ENCODE measurements at places on chromosomes 12 and 14.

GRCh38 chr14:105379946-105380345 is 18.4 kb upstream of the TEX22 start:
- H3K4me3 ChIP-seq = no peak overlapping the region
- peaks cover 24% of the 10 kb centered on the region for H3K36me3 ChIP-seq
- DNase-seq = no peak
- no peaks in the 10 kb centered on the region for H3K4me1 ChIP-seq
- no peak overlapping the region for H3K27ac ChIP-seq
- no peaks in the 10 kb centered on the region for H3K27me3 ChIP-seq

GRCh38 chr14:68796418-68797101 is 3.7 kb upstream of the ZFP36L1 start:
- DNase-seq = no peak
- H3K4me3 ChIP-seq = peak overlapping the region; percentile 95
- H3K27me3 ChIP-seq = no peaks in the 10 kb centered on the region

DNA sequence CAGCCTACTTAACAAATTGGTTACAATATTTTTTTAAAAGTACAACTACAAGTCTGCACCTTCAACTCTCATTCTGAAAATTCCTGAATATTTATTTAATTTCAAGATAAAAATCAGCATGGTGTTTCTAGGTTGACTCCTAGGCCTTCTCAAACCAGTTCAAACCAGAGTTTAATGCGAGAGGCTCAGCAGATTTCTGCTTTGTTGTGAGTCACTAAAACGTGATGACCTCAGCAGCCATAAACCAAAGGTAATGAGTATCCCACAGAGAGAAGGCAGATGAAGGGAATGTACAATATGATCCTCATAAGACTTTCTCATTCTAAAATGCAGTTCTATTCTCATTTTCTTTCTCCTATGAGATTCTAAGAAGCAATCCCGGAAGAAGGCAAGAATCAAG is 1.5 kb downstream of the PRDM4 start:
- no peaks in the 10 kb centered on the region for H3K4me1 ChIP-seq
- H3K4me3 ChIP-seq = peak overlapping the region; percentile 71
- DNase-seq = no peak
- H3K36me3 ChIP-seq = peaks cover 27% of the 10 kb centered on the region
- H3K27me3 ChIP-seq = no peaks in the 10 kb centered on the region
- H3K27ac ChIP-seq = peak overlapping the region; percentile 65

DNA sequence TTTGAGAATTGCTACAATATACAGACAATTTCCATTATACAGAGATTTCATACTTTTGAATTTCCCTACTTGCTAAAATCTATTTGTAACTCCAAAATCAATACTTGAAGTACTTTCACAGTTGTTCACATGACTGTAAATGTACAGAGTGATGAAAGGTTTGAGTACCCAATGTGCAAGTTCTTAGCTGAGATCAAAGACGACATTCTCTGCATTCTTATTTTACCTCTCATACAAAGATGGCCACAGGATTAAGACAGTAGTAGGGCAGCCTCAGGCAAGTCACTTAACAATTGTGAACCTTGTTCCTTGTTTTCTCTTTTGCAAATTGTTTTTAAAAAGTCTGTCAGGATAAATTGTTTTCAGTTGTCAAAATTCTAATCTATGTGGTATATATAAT is 255.9 kb upstream of the KITLG start:
- no peak overlapping the region for H3K27ac ChIP-seq
- H3K4me1 ChIP-seq = no peaks in the 10 kb centered on the region
- H3K27me3 ChIP-seq = no peaks in the 10 kb centered on the region
- no peak overlapping the region for H3K4me3 ChIP-seq
- DNase-seq = no peak

- no peak overlapping the region for H3K4me3 ChIP-seq
- peaks cover 49% of the 10 kb centered on the region for H3K36me3 ChIP-seq
- no peak overlapping the region for H3K27ac ChIP-seq
- H3K4me1 ChIP-seq = no peaks in the 10 kb centered on the region
- H3K27me3 ChIP-seq = no peaks in the 10 kb centered on the region
These were observed 64.0 kb downstream of the FRMD6 start for GRCh38 chr14:51715742-51716141.

GRCh38 chr12:93966516-93967133 is 181.8 kb upstream of the PLXNC1 start:
- no peak overlapping the region for H3K4me3 ChIP-seq
- no peak for DNase-seq
- no peaks in the 10 kb centered on the region for H3K4me1 ChIP-seq
- no peaks in the 10 kb centered on the region for H3K36me3 ChIP-seq
- H3K27me3 ChIP-seq = no peaks in the 10 kb centered on the region
- no peak overlapping the region for H3K27ac ChIP-seq

DNA sequence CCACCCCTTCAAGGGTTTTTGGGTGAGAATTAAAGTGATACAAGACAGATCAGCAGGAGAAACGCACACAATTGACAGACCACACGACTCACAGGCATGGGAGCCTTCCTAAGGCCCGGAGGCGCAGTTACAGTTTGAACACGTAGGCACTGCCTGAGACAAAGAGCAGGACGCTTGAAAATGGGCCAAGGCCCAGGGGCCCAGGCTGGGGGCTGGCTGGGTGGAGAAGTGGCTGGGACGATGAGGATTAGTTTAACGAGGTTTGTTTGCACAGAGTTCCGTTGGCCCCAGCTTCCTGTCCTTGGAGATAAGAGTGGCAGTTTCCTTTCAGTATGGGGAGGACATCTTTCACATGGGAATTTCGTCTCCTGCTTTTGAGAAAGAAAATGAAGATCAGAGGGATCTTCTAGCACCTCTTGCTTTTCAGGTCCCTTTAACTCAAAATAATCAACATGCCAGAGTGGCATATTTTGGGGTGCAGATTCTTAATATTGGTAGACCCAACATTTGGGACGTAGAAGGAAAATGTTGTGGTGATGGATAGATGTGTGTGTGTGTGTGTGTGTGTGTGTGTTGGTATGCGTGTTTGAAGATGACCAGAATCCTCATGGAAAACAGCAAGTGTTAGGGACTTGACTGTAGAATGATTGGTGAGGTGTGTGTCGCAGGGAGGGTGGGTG is 44.6 kb downstream of the DLK1 start:
- H3K36me3 ChIP-seq = no peaks in the 10 kb centered on the region
- no peak for DNase-seq
- no peaks in the 10 kb centered on the region for H3K27me3 ChIP-seq
- H3K4me3 ChIP-seq = no peak overlapping the region

DNA sequence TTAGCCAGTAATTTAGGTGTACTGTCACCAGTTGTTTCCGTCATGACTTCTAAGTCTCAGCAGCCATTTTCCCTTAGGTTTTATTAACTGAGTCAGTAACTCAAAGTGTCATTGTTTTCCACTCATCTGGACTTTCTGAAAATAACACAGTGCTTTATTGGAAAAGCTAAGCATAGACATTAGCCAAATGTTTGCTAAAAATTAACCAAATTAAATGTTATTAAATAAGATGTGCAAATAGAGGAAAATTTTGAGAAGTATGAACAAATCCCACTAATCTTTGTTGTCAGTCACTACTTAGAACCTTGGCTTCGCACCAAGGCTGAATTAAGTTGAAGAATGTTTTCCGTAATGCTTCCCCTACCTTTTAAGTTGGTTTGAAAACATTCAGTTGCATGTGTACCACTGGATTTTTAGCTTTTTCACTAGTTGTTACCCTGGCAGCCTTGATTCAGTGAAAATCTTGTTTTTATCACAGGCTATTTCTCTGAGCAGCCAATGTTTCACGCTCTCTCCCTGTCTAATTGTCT is 43.0 kb downstream of the BORCS5 start:
- peak overlapping the region; percentile 41 for H3K27ac ChIP-seq
- DNase-seq = no peak

DNA sequence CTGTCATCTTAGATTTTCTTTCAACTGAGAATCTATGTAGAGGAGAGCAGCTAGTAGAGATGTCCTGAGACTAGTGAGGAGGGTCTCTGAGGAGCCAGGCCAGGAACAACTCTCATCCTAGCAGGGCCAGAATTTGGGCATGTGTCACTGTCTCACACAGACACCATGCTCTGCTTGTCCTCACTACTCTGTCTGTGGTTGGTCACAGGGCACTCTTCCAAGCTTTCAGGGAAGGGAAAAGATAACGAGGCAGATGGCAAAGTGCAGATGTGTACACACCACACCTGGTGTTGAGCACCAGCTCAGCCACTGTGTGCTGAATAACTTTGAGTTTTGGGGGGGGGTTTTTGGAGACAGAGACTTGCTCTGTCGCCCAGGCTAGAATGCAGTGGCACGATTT is 2.5 kb downstream of the SSPN start:
- DNase-seq = no peak
- H3K4me1 ChIP-seq = peaks cover 36% of the 10 kb centered on the region
- H3K27me3 ChIP-seq = no peaks in the 10 kb centered on the region
- peak overlapping the region; percentile 87 for H3K27ac ChIP-seq

- H3K4me1 ChIP-seq = no peaks in the 10 kb centered on the region
- no peaks in the 10 kb centered on the region for H3K36me3 ChIP-seq
- no peaks in the 10 kb centered on the region for H3K27me3 ChIP-seq
- H3K4me3 ChIP-seq = no peak overlapping the region
- no peak overlapping the region for H3K27ac ChIP-seq
- DNase-seq = no peak
These were observed 115.6 kb upstream of the PKP2 start for GRCh38 chr12:33012226-33012625.

DNA sequence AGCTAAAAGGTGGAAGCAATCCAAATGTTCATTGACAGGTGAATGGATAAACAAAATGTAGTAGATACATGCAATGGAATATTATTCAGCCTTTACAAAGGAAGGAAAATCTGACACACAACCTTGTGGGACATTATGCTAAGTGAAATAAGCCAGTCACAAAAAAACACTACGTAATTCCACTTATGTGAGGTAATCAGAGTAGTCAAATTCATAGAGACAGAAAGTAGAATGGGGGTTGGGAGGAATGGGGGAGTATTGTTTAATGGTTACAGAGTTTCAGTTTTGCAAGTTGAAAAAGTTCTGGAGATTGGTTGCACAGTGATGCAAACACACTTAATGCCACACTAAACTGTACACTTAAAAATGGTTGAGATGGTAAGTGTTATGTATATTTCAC is 62.8 kb downstream of the LIN52 start:
- no peaks in the 10 kb centered on the region for H3K27me3 ChIP-seq
- H3K27ac ChIP-seq = no peak overlapping the region
- H3K36me3 ChIP-seq = no peaks in the 10 kb centered on the region
- no peak for DNase-seq
- no peak overlapping the region for H3K4me3 ChIP-seq

GRCh38 chr14:66403183-66403582 is 83.0 kb upstream of the CCDC196 start:
- no peaks in the 10 kb centered on the region for H3K4me1 ChIP-seq
- no peak overlapping the region for H3K4me3 ChIP-seq
- no peak for DNase-seq
- no peaks in the 10 kb centered on the region for H3K36me3 ChIP-seq
- no peak overlapping the region for H3K27ac ChIP-seq

GRCh38 chr14:85308531-85309300 is 221.2 kb upstream of the FLRT2 start:
- no peaks in the 10 kb centered on the region for H3K4me1 ChIP-seq
- DNase-seq = no peak
- H3K27me3 ChIP-seq = no peaks in the 10 kb centered on the region

DNA sequence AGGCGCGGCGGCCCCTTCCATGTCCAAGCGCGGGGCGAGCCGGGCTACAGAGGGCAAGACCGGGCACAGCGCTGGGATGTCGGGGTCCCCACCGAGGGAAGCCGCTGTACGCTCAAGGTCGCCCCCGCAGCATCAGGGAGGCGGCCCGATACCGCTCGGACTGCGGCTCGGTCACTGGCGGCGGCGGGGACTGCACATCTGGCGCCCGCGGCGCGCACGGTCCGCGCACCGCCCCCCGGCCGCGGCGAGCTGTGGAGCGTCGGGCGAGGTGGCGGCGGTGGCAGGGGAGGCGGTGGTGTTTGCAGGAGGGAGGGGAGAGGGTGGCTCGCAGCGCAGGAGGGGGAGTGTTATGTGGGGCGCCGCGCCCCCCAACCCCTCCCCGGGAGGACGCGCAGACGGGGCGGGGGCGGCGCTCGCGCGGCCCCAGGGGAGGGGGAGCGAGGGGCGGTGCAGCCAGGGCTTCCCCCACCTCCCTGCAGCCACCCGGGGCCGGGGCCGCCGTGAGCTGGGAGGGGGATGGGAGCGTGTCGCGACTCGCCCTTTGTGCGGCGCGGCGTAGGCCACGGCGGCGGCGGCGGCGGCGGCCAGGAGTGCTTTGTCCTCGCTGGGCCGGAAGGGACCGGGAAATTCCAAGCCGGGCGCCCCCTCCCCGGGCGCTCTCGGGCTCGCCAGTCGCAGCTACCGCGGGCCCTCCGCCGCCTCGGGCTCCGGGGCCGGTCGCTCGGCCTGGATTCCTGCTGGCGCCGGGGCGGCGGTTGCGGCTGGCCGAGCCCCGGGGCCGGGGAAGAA is at the start of gene NUAK1:
Gene NUAK1, minus strand, starts transcription at position 322 of the 789 bp plus-strand sequence. Its CDS starts 301 bp downstream, at position 21.
- no peaks in the 10 kb centered on the region for H3K27me3 ChIP-seq
- peak within 1 kb of the TSS; percentile 98 for H3K27ac ChIP-seq
- peak within 1 kb of the TSS; percentile 84 for H3K4me3 ChIP-seq
- H3K36me3 ChIP-seq = no peaks in the 10 kb centered on the region
- H3K4me1 ChIP-seq = no peaks in the 10 kb centered on the region

GRCh38 chr12:16385782-16386646 is 38.6 kb downstream of the MGST1 start:
- DNase-seq = no peak
- H3K36me3 ChIP-seq = no peaks in the 10 kb centered on the region
- H3K27me3 ChIP-seq = no peaks in the 10 kb centered on the region
- H3K4me1 ChIP-seq = no peaks in the 10 kb centered on the region
- no peak overlapping the region for H3K4me3 ChIP-seq

GRCh38 chr12:87518481-87518880 is 510.7 kb downstream of the C12orf50 start:
- no peaks in the 10 kb centered on the region for H3K27me3 ChIP-seq
- no peak for DNase-seq
- no peaks in the 10 kb centered on the region for H3K4me1 ChIP-seq
- no peak overlapping the region for H3K4me3 ChIP-seq
- no peak overlapping the region for H3K27ac ChIP-seq

- H3K4me3 ChIP-seq = no peak overlapping the region
- no peaks in the 10 kb centered on the region for H3K36me3 ChIP-seq
- peak overlapping the region; percentile 17 for H3K27ac ChIP-seq
- peaks cover 20% of the 10 kb centered on the region for H3K4me1 ChIP-seq
- DNase-seq = no peak
These were observed 72.9 kb downstream of the DENND5B start for GRCh38 chr12:31517994-31518393.

- DNase-seq = no peak
- H3K27ac ChIP-seq = no peak overlapping the region
- H3K4me3 ChIP-seq = no peak overlapping the region
- no peaks in the 10 kb centered on the region for H3K27me3 ChIP-seq
- H3K36me3 ChIP-seq = no peaks in the 10 kb centered on the region
These were observed 220.4 kb upstream of the NUDT4 start for GRCh38 chr12:93157279-93157678.

- peak overlapping the region; percentile 82 for H3K27ac ChIP-seq
- peaks cover 21% of the 10 kb centered on the region for H3K4me1 ChIP-seq
- H3K36me3 ChIP-seq = no peaks in the 10 kb centered on the region
These were observed 811 bp downstream of the ACYP1 start for GRCh38 chr14:75063013-75063412.

Measured in tibial artery (tissue), 4 donors.